Fibroblast of gingiva (primary cell): ENCODE measurements at places on chromosomes 7 and 10.

GRCh38 chr10:22962817-22963216, 35.0 kb downstream of the ARMC3 start:
- DNase-seq = no peak

DNA sequence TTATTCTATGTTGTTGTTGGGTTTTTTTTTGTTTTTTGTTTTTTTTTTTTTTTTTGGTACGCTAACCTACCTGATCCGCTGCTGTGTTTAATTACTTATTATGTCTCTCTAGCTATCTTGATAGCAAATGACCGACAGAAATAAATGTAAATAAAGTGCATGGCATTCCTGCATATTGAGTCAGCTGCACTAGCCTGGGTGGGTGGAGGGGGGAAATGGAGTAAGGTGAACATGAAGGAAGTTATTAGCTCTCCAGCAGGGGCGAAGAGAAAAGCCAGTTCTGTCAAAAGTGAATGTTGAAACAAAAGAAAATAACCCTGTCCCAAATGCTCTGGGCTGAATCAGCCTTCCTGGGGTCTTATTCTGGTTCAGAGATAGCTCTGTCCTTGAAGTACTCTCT, 210.7 kb upstream of the MDFIC start:
- no peak for DNase-seq

DNA sequence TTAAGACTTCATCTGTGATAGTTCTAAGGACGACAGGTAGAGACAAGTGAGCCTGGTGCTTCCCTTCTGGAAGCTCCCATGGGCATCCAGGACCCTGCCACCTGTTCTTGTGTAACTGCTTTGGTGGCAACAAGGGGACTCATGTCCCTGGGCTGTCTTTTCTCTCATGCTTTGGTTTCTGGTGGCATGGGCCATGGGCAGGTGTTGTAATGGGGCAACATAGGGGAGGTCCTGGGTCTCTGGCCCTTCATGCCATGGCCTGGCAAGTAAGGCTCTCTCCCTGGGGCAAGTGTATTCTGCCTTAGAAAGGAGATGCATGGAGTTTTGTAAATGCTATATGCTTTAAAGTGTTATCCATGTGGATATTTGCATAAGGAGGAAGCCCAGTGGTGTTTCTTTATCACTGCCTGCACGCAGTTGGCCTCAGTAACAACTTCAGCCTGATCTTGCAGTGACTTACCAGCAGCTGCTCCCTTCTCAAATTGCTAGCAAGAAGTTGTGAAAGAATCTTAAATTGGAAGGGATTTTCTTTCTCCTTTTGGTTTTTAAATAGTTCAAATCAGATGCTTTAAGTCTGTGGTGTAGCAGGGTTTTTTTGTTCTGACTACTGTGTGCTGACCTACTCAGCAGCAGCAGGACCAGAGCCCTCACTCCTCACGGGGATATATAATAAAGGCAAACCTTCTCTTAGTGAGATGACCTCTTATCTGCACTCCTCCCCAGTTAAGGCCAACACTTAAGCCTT, 39.9 kb downstream of the OGDH start:
- DNase-seq = peak; percentile 80

DNA sequence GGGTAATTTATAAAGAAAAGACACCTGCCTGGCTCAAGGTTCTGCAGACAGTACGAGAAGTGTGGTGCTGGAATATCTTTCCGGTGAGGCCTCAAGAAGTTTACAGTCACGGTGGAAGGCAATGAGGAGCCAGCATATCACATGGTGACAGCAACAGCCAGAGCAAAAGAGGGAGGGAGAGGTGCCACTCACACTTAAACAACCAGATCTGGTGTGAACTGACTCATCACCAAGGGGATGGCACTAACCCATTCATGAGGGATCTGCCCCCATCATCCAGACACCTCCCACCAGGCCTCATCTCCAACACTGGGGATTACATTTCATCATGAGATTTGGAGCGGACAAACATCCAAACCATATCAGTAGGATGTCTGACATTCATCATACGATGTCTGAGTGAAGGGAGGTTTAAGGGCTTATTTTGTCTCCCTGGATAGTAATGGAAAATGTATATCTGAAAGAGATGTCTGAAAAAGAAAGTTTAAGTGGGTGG, 23.5 kb upstream of the KBTBD2 start:
- no peak for DNase-seq
